Sigmoid colon (tissue), 7 donors: ENCODE measurements at places on chromosomes 2 and 18. TPM values are rescaled to one million over a fixed set of nuclear protein-coding genes. Genes with fewer than 3 reads are reported as not detected.

DNA sequence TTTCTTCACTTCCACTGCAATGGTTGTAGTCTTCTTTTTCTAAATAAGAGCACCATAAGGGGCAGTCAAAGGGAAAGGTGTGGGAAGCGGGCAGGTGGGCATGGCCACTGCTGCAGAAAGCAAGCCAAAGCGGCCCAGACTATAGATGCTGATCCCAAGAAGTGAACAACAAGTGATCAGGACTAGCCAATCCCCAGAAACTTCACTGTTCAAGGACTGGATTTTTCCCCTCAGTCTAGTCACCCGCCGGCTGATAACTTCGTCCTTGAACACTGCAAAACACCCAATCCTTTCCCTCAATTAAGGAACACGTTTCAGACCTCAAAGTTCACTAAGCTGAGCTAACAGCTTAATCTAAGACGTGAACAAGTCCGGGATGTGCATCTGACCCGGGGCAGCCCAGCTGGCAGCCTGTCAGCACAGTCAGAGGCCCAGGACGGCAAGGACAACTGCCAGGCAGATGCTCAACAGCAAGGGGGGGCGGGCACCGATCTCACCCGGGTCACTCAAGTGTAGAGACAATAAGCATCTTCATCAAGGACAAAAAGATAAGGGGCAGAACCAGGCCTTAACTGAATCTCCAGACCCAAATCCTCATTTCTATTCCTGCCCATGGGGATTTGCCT, 59.8 kb downstream of the HDLBP start:
- peaks cover 48% of the 10 kb centered on the region for H3K36me3 ChIP-seq
- H3K4me3 ChIP-seq: no peak overlapping the region
- no peaks in the 10 kb centered on the region for H3K27me3 ChIP-seq
- H3K4me1 ChIP-seq: no peaks in the 10 kb centered on the region
- DNase-seq: peak; percentile 52

DNA sequence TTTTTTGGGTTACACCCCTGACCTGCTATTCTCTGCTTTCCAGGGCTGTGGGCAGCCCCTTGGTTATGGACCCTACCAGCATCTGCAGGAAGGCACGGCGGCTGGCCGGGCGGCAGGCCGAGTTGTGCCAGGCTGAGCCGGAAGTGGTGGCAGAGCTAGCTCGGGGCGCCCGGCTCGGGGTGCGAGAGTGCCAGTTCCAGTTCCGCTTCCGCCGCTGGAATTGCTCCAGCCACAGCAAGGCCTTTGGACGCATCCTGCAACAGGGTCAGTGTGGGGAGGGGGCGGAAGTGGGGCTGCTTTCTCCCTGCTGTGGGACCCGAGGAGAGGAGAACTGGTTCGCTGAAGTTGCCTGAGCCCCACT, 9.7 kb upstream of the WNT10A start:
- H3K27me3 ChIP-seq: peaks cover 30% of the 10 kb centered on the region
- H3K36me3 ChIP-seq: no peaks in the 10 kb centered on the region
- no peak for DNase-seq
- H3K27ac ChIP-seq: no peak overlapping the region

DNA sequence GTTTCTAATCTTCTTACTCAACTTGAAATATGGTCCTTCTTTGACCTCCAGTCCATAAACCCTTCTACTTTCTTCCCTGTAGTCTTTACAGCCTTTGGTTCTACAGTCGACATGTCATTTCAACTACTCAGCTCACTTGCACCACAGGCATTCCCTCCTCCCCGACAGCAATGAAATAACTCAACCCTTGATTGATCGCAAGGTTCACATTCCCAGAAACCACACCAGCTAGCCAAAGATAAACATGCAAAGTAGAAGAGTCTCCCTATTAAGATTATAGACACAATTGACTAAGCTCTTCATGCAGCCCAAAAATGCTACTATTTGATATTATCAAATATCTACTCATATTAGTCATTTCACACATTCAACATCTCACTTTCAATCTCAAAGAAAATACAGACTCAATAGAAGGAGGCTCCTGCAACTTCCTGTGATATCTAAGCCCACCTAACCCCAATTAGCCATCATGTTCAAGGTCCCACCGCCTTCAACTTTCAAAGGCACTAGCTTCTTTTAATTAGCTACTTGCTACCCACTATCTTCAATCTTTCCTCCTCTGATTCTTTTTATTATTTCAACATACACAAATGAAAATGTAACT, 50.8 kb downstream of the RTTN start:
- DNase-seq: no peak
- H3K4me3 ChIP-seq: no peak overlapping the region
- H3K27ac ChIP-seq: no peak overlapping the region
- H3K36me3 ChIP-seq: peaks cover 5% of the 10 kb centered on the region
- H3K27me3 ChIP-seq: no peaks in the 10 kb centered on the region

DNA sequence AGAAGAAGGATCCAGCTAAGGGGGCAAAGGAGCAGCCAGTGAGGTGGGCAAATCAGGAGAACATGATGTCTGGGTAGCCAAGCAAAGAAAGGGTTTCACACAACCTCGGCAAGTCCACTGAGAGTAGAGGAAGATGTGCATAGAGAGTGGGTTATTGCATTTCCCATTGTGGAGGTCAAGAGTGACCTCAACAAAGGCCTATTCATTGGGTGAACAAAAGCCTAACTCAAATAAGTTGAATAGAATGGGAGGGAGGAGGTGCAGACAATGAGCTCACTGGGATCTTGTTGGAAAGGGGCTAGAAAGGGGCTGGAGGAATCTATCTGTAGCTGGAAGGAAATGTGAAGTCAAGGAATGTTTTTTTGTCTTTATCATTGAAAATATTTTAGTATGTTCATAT, 14.0 kb upstream of the PDCL3 start:
- H3K36me3 ChIP-seq: no peaks in the 10 kb centered on the region
- H3K4me3 ChIP-seq: no peak overlapping the region
- DNase-seq: no peak
- H3K27ac ChIP-seq: no peak overlapping the region

DNA sequence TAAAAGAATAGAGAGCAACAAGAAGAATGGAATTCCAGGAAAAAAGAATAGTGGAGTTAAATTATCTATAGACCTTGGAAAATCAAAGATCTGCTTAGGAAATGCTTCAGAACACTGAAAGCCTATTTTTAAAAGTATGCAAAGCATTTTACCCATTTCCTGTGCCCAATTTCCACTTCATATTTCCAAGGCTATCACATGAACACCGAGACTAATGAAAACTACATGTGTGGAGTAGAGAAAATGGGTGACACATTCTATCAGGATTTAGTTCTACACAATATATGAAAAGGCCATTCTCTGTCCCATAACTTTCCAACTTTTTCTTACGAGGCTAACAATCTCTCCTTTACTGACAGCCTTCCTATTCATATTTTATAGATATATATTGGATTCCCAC, 279.4 kb downstream of the CCDC178 start:
- no peak overlapping the region for H3K4me3 ChIP-seq
- H3K4me1 ChIP-seq: no peaks in the 10 kb centered on the region
- DNase-seq: no peak
- H3K27ac ChIP-seq: no peak overlapping the region

GRCh38 chr18:73679941-73680712, 467.5 kb downstream of the FBXO15 start:
- no peaks in the 10 kb centered on the region for H3K27me3 ChIP-seq
- no peaks in the 10 kb centered on the region for H3K36me3 ChIP-seq
- no peaks in the 10 kb centered on the region for H3K4me1 ChIP-seq
- DNase-seq: no peak

- H3K36me3 ChIP-seq: peaks cover 6% of the 10 kb centered on the region
- H3K4me1 ChIP-seq: no peaks in the 10 kb centered on the region
- no peak overlapping the region for H3K4me3 ChIP-seq
Measured at GRCh38 chr2:208358758-208359631, 47.6 kb upstream of the PTH2R start.

DNA sequence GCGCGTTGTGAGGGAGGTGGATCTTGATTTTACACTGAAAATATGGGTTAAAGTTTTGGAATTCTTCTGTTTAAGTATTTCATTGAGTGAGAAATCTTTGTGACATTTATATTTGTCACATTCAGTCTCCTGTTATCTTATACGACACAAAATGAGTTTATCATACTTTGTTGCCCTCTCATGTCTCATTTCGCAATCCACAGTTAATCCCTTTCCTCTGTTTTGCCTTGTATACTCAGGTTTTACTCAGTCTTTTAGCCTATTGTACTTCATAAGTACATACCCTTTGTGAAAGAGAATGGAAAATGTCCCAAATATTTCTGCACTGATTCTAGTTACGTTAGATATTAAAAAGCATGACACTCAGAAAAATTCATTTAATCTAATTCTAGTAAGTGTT, 142.7 kb downstream of the ATP9B start:
- no peak overlapping the region for H3K4me3 ChIP-seq
- no peak for DNase-seq
- no peaks in the 10 kb centered on the region for H3K27me3 ChIP-seq

- H3K4me3 ChIP-seq: no peak overlapping the region
- no peaks in the 10 kb centered on the region for H3K4me1 ChIP-seq
- no peak overlapping the region for H3K27ac ChIP-seq
- H3K36me3 ChIP-seq: no peaks in the 10 kb centered on the region
Measured at GRCh38 chr18:28469946-28470345, 293.0 kb upstream of the CDH2 start.

GRCh38 chr2:120857422-120857821, 121.8 kb downstream of the GLI2 start:
- H3K4me1 ChIP-seq: peaks cover 17% of the 10 kb centered on the region
- no peak overlapping the region for H3K4me3 ChIP-seq
- H3K27me3 ChIP-seq: no peaks in the 10 kb centered on the region
- H3K27ac ChIP-seq: no peak overlapping the region
- peak; percentile 20 for DNase-seq
- no peaks in the 10 kb centered on the region for H3K36me3 ChIP-seq

DNA sequence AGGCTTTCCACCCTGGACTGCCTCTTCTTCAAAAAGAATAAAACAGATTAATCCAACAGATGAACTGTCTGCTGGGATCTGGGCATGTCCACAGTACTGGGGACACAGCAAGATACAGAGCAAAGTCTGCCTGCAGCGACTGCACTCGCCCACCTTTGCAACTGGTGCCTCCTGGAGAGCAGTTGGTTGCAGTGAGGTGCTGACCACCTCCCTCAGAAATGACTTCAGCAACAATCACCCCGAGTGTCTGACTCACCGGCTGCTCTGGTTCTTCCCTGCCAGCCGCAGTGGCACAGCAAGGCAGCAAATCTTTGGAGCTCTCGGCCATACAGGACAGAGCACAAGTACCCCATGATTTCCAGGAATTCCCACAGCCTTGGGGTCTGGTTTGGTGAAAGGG, 179.7 kb downstream of the ANAPC1 start:
- peaks cover 6% of the 10 kb centered on the region for H3K4me1 ChIP-seq
- no peak overlapping the region for H3K27ac ChIP-seq
- H3K4me3 ChIP-seq: no peak overlapping the region
- H3K27me3 ChIP-seq: no peaks in the 10 kb centered on the region
- H3K36me3 ChIP-seq: no peaks in the 10 kb centered on the region
- DNase-seq: no peak

DNA sequence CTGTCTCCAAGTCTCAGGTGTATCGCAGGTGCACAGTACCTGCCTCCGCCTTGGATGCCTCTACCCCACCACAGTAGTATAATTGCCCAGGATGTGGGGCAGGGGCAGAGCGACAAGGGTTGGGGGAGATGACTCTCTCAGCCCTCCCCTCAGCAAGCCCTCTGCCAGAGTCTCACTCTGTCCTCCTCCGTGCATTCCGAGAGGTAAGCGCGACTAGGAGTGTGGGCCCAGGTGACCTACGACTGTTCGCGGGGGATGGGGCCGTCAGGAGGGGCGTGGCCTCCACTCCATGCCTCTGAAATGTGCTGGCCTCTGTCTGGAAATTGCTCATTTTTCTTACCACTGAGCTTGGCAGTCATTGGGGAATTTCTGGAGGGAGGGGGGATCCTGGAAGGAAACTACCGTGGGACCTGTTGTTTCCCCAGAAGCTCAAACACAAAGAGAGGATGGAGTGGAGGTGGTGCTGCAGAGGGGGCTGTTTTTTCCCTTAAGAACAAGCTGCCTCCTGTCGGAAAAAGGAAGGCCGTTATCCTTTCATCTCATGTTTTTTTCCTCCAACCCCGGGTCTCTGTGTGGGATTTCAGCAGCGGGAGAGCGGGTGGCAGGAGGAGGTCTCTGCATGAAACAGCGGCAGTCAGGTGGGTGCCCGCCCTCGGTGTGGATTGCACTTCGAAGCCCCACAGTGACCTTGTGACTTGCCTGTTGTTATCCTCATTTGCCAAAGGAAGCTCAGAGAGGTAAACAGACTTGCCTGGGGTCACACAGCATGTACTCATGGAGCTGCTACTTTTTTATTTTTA, 13.0 kb upstream of the RALB start:
- H3K27me3 ChIP-seq: no peaks in the 10 kb centered on the region
- no peak for DNase-seq
- H3K4me3 ChIP-seq: no peak overlapping the region
- H3K27ac ChIP-seq: peak overlapping the region; percentile 57
- H3K4me1 ChIP-seq: peaks cover 13% of the 10 kb centered on the region

- H3K27ac ChIP-seq: no peak overlapping the region
- H3K4me3 ChIP-seq: no peak overlapping the region
- no peaks in the 10 kb centered on the region for H3K4me1 ChIP-seq
Measured at GRCh38 chr2:118052474-118052873, 35.8 kb upstream of the INSIG2 start.

GRCh38 chr2:182242609-182243008, 184.2 kb downstream of the PDE1A start:
- no peaks in the 10 kb centered on the region for H3K27me3 ChIP-seq
- H3K4me3 ChIP-seq: no peak overlapping the region
- DNase-seq: no peak
- H3K27ac ChIP-seq: no peak overlapping the region

DNA sequence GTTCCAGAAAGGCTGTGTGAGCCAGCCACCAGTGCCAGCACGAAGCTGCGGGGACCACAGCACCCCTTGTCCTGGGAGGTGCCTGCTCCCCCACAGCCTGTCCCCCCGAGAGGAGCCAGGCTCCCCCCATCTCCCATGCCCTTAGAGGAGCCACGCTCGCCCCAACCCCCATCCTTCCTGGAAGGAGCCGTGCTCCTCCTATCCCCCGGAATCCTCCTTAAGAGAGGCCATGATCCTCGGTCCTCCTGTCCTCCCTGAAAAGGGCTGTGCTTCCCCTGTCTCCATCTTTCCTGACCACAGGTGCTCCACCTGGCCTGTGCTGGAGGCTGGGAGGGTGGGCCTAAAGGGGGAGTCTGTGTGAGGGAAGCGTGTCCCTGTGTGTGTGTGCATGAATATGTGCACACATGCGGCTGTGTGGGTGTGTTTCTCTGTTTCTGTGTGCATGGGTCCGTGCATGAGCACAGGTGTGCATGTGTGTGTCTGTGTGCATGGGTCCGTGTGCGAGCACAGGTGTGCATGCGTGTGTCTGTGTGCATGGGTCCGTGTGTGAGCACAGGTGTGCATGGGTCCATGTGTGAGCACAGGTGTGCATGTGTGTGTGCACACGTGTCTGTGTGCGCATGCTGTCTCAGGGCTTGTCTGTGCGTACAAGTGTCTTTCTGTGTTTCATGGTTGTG, 80.3 kb downstream of the RTP5 start:
- H3K27ac ChIP-seq: no peak overlapping the region
- DNase-seq: peak; percentile 18
- no peaks in the 10 kb centered on the region for H3K36me3 ChIP-seq
- H3K4me3 ChIP-seq: no peak overlapping the region

TEKT4 gene
- total RNA-seq: not detected

CHRNG gene
- not detected for total RNA-seq

ATRAID gene
- total RNA-seq: 128 TPM

MBD5 gene
- 77.2 TPM for total RNA-seq

OR6B2 gene
- not detected for total RNA-seq

METTL5 gene
- 51.5 TPM for total RNA-seq
